NCI-H2081 treated with DMSO at 0.1 percent for 48 hours (cell line): ENCODE measurements at places on chromosomes 7 and 10.

- no peak for DNase-seq
These were observed 640.6 kb upstream of the NRP1 start for GRCh38 chr10:33974976-33975478.

GRCh38 chr7:103343332-103343731, 1.2 kb downstream of the DNAJC2 start:
- DNase-seq: no peak

- DNase-seq: no peak
These were observed 14.7 kb upstream of the ZNF107 start for GRCh38 chr7:64651203-64651602.

DNA sequence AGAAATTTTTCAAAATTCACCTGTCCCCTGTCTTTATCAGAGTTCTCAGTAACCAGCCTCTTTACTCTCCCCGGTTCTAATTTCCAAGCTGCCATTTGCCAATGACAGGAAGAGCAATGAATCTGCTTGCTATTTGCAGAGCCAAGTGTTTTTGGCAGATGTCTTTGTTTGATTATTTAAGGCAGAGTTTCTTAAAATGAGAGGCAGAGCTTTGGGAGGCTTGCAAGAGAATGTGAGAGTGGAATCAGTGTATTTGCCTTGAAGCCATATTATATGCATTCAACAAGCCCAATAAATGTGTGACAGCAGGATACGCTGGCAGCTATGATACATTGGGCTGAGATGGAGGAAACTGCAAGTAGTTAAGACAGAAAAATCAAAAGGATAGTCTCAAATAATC, 196.5 kb downstream of the PHF14 start:
- no peak for DNase-seq

DNA sequence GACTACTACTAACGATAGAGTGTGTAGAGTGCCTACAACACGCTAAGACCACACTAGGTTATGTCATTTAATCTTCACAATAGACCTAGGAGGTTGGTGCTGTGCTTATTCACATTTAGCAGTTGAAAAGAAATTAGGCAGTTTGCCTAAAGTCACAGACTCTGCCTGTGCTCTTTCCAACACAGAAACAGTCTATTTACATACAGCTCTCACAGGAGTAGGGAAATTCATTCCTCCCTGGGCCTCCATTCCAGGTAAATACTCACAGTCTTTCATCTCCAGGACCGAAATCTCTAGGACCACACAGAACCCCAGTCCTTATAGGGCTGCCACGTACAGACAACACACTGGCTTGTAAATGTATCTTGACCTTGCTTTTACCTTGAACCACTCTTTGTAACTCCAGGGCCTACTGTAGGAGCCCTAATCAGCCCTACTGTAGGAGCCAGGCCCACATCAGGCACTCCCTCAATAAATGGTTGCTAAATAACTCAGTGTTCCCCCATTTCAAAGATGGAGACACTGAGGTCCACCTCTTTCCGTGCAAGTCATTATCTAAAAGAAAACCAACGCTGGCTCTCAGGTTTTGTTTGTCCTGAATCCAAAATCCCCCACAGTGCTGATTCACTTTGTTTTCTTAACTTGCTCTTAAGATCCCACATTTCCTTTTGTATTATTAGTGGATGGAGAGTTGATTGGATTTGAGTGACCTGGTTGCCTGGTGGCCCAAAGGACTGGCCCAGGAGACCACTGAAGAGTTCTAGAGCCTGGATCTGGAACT, 146.9 kb downstream of the KCNMA1 start:
- no peak for DNase-seq

GRCh38 chr7:134698481-134698880, 51.8 kb downstream of the BPGM start:
- DNase-seq: no peak

DNA sequence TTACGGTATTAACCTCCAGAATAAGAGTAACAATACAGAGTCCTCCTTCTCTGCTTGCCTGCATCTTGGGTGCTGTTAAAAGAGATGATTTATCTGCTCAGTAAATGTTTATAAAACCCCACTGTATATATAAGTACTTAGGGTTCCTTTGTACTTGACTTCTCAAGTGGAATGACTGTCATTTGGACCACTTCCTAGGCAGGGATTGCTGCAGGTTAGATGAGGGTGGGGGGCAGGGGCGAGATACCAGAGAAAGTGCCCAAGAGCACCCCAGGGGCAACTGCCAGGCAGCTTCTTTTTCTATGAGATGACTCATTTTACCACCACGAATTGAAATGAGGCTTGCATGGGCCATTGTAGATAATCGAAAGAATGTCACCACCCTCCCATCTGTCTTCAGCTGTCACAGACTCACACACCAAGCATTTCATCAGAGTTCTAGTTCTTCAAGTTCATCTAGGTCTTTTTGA, 421.9 kb upstream of the GALNT17 start:
- DNase-seq: no peak

DNA sequence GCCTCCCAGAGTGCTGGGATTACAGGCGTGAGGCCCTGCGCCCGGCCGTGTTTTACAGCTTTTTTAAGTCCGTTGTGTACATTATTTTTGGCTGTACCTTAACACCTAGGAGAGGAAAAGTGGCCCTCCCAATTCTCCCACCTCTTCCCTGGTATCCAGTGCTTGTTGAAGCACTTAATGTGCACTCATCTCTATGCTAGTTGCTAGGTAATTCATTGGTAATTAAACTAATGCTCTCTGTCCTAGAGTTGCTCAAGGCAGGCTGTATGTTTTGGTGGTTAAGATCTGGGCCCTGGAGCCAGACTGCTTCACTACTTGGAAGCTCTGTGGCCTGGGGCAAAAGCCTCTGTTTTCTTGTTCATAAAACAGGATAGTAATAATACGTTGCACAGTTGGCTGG, 19.6 kb downstream of the AVPI1 start:
- DNase-seq: no peak
